ENCODE measurements at places on chromosomes 12 and 14.
A peak's percentile ranks its signal among the peaks of the same experiment; 100 is the strongest.

GRCh38 chr14:51165415-51165814, 70.5 kb upstream of the TRIM9 start:
- no peak for DNase-seq

DNA sequence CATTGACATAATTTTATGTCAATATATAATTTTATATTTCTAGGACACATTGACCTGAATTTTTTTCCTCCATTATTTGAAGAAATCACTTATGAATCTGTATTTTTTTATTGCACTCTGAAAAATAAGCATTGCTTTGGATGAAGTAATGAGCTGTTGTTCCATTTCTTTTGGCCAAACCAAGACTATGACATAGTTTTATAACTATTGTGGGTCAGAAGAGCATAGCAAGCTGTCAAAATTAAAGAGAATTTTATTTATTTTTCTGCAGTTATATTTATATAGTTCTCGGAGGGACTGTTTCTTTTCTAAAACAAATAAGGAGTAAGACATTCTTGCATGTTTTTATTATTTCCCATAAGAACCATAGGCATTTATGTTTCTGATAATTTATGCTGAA, 8.5 kb downstream of the C12orf75 start:
- DNase-seq, result no peak

DNA sequence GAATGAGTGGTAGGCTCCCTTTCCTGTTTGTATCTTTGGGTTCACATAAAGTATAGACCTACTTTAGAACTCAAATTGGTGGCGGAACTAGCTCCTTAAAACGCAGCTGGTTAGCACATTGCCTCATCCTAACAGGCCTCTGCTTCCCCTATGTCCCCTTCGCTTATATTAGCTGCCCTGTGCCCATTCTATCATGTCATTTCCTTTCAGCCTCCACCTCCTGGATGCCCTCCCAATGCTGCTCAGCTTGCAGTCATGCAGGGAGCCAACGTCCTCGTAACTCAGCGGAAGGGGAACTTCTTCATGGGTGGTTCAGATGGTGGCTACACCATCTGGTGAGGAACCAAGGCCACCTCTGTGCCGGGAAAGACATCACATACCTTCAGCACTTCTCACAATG, 3.5 kb downstream of the DAZAP2 start:
- DNase-seq, result no peak

GRCh38 chr12:114684098-114684869, at the start of gene TBX3:
TSS of gene TBX3 (minus strand) at chr12:114684175. CDS start at chr12:114683200, 975 bp downstream.
- peak; percentile 85 for DNase-seq

DNA sequence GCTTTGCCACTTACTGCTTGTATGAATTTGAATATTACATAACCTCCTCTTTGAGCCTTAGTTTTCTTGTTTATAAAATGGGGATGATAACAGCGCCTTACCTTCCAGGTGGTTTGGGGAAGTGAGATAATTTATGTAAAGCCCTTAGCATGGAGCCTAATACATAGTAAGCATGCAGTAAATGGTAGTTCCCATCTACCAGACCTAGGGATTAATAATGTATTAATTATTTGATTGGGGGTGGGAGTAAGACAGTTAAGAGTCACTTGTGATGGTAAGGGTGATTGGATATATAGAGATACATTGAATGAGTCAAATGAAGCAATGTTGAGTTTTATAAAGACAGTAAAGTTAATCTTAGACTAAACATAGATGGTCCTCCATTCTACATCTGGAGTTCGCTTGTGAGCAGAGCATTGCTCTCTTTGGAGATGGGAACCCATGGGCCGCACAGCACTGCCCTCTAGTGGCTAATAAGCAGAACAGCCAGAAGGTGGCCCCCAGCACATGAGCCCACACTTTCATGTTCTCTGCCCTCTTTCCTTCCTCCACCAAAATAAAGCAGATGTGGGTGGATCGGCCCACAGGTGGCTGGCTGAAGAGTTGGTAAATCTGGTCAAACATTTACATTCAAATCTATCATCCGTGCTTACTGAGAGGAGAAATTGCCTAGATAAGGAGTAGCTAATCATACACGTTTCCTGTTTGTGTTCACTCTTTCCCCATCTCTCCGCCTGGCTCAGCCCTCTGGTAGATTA, 26.5 kb upstream of the TAMALIN start:
- DNase-seq, result peak; percentile 62

- no peak for DNase-seq
Observed at GRCh38 chr14:77561881-77562280, 54.6 kb downstream of the SPTLC2 start.

DNA sequence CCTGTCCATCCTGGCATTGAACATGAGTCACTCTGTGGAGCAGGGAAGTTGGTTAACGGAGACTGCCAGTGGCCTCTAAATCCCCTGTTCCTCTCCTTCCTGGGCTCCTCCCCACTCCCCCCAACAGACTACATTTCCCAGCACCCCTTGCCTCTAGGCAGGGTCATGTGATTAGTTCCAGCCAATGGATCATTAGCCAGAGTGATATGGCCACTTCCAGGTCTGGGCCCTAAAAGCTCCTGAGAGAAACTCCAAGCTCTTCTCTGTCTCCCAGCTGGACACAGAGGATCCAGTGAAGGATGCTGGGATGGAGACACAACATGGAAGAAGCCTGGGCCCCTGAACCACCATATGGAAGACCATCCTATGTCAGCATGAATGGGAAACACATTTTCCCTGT, 54.4 kb upstream of the RFLNA start:
- DNase-seq, result no peak

- DNase-seq, result no peak
Observed at GRCh38 chr12:32105986-32106516, 596 bp upstream of the BICD1 start.

DNA sequence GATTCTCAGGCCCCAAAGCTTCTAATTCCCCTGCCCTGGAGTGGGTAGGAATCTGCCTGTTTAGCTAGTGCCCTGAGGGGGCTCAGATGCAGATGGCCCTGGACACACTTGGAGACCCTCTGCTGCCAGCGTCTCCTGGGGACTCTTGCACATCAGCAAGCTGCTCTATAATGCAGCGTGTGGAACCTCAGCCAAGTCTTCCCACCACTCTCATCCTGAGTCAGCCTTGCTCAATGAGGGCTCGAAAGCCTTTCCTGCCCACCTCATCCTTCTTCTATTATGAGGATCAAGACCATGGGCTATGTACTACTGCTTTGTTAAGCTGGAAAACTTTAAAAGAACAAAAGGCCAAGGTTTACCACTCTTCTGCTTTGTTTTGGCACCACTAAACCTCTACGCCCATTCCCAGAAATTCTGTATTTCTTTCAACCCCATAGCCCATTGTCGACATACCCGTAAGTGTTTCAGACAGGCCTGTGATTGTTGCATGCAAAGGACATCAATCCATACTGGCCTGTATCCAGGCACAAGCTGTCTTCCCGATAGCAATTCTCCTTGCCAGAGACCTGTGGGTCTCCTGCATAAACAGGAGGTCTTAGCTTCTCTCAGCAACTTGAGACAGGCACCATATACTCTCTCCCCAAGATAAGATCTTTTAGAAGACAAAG, 246.9 kb downstream of the DPF3 start:
- DNase-seq, result peak; percentile 47

GRCh38 chr12:14442221-14442881, 76.9 kb downstream of the ATF7IP start:
- no peak for DNase-seq

GRCh38 chr12:12081836-12082497, 11.2 kb downstream of the BCL2L14 start:
- no peak for DNase-seq

DNA sequence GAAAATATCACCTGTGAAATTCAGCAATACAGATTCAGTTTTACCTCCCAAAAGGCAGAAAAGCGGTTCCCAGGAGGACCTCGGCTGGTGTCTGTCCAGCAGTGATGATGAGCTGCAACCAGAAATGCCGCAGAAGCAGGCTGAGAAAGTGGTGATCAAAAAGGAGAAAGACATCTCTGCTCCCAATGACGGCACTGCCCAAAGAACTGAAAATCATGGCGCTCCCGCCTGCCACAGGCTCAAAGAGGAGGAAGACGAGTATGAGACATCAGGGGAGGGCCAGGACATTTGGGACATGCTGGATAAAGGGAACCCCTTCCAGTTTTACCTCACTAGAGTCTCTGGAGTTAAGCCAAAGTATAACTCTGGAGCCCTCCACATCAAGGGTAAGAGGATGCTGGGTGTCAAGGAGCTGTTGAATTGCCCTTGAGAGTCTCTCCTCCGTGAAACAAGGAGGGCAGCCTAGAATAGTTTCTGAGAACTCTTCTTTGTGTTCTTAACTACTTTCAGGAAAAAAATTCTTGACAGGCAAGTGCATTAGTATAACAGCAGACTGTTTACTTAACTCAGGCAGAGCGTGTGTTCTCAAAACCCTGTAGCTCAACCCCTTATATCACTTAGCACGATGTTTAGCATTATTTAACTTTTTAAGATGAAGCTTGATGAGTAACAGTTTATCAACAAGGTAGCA, 7.7 kb downstream of the TDP1 start:
- no peak for DNase-seq
